ENCODE measurements at places on chromosomes 11 and 22.

DNA sequence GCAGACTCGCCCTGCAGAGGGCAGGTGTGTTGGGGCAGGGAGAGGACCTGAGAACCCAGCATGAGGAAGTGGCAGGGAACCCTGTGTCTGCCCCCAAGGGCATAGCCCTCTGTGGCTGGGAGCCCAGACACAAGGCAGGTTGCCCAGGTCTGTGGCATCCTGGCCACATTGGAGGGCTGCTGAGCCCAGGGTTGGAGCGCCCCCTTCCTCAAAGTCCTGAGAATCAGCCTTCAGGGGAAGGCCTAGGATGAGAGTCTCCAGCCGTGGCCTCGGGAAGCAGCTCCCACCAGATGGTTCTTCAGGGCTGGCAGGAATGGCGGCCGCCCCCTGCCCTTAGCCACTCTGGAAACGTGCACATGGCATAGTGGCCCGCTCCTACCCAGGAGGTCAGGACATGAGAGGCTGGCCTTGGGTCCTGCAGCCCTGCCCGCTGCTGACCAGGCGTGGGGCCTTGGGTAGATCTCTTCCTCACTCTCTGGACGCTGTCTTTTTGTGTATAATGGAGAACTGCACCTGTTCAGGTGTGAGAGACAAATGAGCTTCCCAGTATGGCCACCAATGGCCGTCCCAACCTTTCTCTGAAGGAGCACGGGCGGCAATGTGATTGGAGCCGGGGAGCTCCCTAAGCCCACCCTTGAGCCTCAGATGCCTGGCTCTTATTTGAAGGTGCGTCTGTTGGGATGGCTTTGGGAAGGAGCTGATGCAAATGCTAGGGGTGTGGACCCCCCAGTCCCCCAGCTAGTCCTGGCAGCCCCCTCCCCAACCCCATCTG is 4.6 kb upstream of the CDC42BPG start:
- no peak for DNase-seq

DNA sequence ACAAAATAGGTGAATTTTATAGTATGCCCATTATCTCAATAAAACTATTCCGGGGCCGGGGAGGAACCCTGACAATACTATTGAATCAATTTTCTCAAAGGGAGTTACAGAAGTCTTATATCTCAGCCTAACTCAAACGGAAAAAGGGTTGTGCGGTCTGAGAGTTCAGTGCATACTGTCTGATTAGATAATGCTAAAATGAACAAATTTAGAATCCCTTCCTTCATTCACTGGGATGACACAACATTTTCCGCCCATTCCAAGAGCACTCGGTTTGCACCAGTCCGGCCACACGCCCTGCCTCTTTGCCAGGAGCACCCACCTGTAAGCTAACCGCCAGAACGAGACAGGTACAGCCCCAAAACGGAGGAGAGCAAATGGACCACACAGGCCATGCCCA is 50.0 kb upstream of the NFRKB start:
- no peak for DNase-seq

DNA sequence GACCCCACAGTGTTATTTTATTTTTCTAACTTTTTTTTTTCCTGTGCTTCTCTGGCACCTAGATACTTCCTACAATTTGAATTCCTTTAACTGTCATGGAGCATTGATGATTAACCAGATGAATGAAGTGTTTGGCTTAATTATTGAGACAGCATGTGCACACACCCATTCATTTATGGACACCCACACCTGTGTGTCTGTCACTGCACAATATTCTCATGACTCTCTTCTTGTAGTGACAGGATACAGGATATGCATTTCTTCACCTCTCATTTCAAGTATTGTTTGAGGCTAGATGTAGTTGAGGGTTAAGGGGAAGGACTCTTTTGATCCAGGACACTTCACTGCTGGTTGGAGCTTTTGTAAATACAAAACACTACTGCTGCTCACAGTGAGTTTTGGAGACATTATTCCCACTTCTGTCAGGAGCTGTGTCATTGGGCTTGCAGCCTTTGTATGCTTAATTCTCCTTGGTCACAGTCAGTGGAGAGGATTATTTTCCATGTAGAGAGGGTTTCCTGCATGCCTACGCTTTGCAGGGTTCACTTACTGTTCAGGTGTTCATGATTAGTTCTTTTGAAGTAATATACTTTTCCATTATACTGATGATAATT is 33.5 kb downstream of the SPECC1L start:
- no peak for DNase-seq

DNA sequence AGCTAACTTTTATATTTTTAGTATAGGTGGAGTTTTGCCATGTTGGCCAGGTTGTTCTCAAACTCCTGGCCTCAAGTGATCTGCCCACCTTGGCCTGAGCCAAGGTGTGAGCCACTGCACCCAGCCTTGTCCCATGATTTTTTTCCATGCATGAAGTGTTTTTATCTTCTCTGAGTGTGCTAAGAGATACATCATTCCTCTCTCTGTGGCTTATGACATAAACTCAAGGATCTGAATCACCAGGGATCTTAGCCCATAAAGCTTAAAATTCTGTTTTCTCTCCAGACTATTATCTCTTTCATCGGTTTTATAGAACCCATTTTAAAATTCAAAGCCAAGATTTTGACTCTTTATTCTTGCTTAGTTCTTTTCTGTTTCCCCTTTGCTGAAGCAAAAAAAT is 48.4 kb upstream of the C11orf58 start:
- DNase-seq: no peak

- no peak for DNase-seq
These were observed 18.1 kb upstream of the DKK3 start for GRCh38 chr11:12026331-12027211.
